CD4-positive, alpha-beta memory T cell (primary cell): ENCODE measurements at places on chromosomes 11 and 22. TPM values are rescaled to one million over a fixed set of nuclear protein-coding genes. Genes with fewer than 3 reads are reported as not detected.

The ADM2 gene
- 4.5 TPM for total RNA-seq

The DCDC1 gene
- total RNA-seq = 0.17 TPM

The CFAP300 gene
- not detected for total RNA-seq

The SCO2 gene
- not detected for total RNA-seq

The PHOX2A gene
- total RNA-seq = not detected

The FGF4 gene
- total RNA-seq = not detected

The OR8G5 gene
- not detected for total RNA-seq

The SCGB1D2 gene
- total RNA-seq = not detected

DNA sequence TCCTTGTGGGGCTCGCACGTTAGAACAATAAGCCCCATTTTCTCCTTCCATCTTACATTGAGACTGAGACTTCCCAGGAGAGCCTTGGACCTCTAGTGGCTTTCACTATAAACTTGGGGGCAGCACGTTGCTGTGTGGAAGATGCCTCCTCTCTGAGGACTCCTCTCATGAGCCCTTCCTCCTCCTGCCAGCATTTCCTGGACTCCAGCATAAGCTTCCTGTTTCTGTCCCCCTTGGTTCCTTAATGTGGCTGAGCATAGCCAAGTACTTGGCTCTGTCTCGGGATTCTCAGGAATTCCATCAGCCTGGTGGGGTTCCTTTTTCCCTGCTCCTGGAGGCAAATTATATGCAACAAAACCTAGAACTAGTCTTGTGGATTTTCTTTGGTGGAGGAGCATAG lies 38.8 kb upstream of the UBASH3B start:
- DNase-seq = no peak

DNA sequence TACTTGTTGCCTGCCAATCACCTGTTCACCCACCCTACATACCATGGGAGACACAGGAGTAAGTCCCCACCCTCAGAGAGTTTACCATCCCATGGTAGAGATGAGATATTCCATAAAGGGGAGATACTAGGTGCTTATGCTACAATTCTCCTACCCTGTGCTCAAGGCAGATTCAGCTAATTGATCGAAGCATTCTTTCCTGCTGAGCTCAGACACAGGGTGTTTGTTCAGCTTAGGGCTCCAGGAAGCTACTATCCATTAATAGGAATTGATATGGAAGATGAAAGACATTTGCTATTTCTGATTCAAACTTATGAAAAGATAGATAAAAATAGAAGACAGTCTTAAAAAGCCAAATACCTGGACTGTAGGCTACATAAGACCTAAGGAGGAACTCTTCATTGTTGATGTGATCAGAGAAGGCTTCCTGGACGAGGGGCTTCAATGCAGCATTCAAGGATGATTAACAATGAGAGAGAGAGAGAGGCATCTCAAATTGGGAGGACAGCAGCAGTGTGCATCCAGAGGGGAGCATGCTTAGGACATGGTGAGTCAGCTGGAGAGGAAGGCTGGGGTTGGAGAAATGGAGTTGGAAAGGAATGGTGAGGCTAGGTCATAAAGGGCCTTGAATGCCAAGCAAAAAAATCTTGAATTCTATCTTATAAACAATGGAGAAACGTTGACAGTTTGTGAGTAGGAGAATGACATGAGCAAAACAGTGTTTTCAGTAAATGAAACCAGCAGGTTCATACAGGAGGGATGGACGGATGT lies 15.0 kb downstream of the SYT13 start:
- DNase-seq = no peak

DNA sequence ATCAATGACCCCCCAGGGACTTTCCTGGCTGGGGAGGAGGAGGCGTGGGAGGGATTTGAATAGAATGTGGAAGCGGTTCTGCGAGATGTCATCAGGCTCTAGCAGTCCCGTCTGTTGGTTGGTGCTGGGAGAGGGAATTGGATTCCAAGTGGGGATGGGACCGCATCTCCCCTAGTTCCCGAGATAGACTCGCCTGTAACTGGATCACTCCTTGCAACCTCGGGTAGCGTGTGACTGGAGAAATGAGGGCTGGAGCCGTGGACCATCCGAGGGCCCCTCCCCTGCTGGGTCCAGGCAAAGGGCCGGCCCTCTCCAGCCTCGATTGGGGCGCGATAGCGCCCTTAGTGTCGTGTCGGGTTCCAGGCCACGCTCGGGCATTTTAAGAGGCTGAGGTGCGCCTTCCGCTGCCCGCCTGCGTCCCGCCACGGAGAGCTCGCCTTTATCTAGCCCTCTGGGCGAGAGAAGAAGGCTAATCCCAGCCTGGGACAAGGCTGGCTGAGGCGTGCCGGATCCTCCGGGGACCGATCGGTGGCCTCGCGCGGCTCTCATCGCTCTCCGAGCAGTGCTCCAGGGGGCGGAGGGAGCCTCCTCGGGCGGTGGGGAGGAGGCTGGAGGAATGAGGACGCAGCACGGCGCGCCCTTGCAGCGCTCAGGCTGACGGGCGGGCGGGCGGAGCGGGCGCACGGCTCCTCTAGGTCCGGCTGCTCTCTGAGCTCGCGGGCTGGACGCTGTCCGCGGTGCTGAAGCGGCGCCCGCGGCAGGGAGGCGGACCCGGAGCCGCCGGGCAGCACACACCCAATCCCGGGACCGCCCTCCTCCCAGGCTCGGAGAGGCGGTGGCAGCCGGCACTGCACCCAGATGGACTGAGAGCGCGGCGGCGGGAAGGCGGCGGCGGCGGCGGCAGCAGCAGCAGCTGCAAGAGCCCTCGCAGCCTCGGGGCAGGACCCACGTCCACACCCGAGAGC lies 107.8 kb downstream of the OSBP2 start:
- peak; percentile 58 for DNase-seq

- no peak for DNase-seq
These were observed 99.8 kb downstream of the CTTN start for GRCh38 chr11:70498171-70498571.

DNA sequence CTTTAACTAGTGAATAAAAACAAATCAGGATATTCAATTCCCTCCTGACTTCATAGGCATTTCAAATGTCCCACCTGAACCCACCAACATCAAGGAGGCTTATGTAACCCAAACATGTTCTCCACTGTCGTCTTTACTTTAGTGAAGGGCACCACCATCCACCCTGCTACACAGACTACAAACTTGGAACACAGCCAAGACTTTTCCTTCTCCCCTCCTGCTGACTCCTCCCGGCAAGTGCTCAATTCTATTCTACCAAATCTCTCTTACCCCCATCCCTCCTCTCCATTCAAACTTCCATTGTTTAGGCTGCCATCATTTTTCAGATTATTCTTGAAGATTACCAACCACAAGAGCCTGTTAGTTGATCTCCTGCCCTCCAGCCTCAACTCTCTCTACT lies 24.3 kb downstream of the SAAL1 start:
- no peak for DNase-seq

GRCh38 chr11:123196060-123196714 lies 1.1 kb upstream of the CLMP start:
- no peak for DNase-seq

DNA sequence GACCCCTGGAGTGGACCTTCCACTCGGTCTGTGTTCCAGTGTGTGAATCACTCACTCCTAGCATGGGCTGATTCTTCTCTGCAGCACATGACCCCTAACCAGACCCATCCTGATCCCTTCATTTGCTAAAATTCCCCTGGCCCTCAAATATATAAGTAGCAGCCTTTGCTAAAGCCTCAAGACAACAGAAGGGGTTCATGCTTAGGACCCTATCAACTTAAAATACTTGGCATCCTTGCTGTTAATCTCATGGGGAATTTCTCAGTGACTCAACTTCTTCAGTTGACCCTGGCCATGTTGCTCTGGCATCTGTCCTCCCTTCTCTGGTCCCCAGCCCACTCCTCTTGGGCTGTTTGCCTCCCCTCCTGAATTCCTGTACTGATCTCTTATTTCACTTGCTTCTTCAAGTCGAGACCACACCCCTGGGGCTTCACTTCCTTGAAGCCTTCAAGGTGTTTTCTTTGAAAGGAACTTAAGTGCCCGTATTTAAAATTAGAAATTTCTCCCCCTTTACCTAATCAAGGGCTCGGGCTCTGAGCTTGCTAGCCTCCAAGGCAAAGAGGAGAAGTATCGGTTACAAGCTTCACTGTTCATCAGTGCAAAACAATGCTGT lies 23.6 kb downstream of the NNMT start:
- DNase-seq = no peak

DNA sequence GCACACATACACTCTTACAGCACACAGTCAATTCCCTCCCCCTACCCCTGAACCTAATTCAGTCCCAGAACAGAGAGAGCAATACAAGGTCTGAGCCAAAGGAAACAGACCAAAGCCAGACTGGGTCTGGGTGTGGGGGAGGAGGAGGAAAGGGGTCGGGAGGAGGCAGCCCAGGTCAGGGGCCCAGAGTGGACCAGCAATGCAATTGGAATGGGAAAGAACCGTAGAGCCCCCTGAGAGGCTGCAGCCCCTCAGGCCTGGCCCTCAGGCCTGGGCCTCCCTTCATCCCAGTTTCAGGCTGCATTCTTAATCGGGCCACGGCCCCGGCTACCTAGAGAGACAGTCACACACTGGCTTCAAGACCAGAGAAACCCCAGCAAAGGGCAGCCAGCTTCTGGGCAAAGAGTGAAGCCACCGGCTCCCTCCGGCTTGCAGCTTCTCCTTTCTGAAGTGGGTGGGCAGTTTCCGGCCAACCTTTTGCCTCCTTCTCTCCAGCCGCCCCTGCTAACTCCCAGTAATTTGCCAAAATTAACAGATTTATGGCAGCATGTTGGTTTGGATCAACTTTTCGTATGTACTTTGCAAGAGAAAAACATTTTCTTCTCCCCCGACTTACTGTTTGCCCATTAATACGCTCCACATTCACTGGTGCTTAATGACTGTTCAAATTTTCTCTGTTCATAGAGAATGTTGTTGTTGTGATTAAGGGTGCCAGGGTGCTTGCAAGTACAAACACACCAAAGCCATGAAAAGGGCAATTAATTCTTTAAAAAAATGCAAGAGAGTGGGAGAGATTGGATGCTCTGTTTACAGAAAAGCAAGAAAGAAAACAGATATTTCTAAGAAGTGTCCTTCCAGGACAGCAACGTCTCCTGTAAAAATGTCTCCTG lies 488.3 kb downstream of the MN1 start:
- DNase-seq = no peak

DNA sequence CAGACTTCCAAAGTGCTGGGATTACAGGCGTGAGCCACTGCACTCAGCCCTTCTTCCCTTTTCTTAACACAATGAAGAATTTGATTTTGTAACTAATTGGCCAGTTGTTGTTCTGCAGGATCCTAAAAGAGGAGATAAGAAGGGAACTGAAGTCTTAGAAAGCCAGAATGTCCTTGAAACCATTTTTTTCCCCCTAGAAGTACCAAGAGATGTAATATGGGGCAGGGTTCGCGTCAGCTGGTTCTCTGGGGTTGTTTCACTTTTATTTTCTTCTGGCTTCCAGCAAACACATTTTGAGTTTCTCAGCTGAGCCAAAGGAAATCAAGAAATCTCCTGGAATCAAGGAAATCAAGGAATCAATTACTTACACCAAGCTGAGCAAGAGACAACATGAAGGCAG lies 7.6 kb upstream of the NUCB2 start:
- no peak for DNase-seq

- DNase-seq = no peak
These were observed 3.7 kb downstream of the POLR2L start for GRCh38 chr11:838441-839279.

- DNase-seq = no peak
These were observed 897 bp downstream of the MAP6 start for GRCh38 chr11:75667831-75668450.

GRCh38 chr22:20646415-20646814 lies 127.5 kb upstream of the SERPIND1 start:
- DNase-seq = no peak

DNA sequence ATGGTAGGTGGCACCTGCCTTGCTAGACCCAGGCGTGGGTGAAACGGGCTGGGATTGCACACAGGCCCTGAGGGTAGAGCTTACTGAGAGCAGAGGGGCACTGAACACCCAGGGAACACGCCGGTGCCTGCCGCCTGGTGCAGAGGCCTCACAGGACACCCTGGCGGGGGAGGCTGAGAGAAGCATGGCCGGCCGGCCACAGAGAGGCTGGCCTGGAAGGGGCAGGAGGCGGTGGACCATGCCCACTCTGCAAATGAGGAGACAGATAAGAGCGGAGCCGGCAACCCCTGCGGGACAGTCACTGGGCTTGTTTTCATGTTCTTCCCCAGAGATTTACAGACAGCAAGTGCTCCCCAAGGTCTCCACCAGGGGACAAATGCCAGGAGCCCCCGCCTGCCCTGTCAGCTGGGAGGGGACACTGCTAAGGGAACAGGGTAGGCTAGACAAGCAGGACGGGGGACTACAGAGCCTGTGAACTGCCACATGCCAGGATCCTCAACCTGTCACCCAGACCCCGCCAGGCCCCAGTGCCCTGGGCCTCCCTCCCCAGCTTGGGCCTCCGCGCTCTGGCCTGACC lies 38.5 kb upstream of the TCF20 start:
- DNase-seq = no peak

GRCh38 chr22:38186429-38186828 lies 4.8 kb upstream of the PLA2G6 start:
- DNase-seq = no peak

DNA sequence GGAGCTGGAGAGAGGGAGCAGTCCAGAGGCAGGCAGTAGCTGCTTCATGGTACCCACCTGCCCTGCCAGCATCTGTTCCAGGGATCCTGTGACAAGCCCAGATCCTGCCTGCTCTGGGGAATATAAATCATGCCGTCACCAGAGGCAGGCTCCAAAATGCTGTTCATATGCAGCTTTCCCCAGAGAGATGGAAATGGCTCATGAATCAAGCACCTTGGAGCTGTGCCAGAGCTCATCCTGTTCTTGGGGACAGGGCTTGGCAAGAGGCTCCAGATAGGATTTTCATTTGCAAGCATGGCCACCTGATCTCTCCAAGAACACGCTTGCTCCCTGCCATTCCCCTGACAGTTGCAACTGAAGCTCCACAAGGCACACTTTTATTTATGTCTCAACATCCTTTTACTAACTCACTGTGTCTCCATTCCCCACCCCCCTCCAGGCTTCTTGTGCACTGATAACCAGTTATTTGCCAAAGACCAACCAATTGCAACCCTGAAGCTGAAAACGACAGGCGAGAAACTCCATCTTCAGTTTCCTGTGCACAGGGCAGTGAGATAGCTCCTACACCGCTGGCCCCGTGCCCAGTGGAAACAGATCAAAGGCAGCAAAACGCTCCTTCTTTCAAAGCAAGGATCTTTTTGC lies 115.8 kb upstream of the PITPNB start:
- DNase-seq = no peak

- no peak for DNase-seq
These were observed 10.6 kb upstream of the PPP6R3 start for GRCh38 chr11:68449951-68450350.

DNA sequence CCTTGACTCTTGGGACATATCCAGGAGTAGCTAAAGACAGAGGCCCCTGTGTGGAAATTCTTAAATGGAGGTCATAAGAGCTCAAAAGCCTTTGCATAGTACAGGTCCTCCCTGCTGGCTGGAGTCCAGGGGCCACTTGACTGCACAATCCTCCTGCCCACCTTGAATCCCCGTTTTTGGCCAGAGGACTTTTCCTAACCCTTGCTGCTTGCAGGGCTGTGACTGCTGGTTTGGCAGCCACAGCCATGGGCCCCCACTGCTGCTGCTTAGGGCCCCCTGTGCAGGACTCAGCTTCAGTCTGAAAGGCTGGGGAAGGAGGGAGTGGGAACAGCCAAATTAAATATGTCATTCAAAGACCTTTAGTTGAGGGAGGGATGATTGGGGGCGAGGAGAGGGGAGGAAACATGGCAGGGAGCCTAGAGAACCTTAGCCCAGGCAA lies 33.4 kb downstream of the ARHGAP1 start:
- no peak for DNase-seq

- DNase-seq = no peak
These were observed 7.8 kb downstream of the APOL5 start for GRCh38 chr22:35725521-35725920.
